Stimulated activated CD4-positive, alpha-beta T cell treated with anti-CD3 and anti-CD28 coated beads, Interleukin-15, amount 100 ng/mL, for 24 hours (primary cell): ENCODE measurements at places on chromosomes 2 and 18.

DNA sequence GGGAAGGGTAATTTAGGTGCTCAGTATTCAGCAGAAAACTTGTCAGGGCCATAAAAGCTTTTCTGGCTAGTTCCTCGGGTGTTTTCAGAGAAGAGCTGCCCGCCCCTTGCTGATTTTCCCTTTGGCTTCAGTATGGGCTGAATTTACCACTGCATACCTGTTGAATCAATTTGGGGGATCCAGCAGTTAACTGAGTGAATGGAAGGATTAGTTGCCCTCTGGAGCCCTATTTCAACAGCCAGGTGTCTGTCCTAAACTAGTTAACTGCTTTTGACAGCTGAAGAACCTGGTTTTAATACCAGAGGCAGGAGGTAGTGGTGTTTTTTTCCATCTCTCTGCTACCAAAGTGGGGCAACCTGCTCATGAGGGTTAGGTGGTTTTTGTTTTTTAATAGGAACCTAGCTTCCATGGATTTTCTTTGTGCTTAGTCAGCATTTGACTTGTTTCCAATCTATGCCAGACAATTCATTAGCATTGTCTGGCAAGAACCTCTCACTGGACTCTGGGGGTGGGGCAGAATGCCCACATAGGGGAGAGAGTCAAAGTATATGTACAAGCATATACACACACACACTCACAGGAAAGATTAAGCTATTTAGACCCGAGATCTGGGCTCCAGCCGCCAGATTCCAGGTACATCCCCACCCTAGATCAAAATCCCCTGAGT is 166.5 kb upstream of the SIX3 start:
- no peak for DNase-seq

GRCh38 chr2:207567671-207568070 is 37.9 kb downstream of the CREB1 start:
- DNase-seq, result no peak

DNA sequence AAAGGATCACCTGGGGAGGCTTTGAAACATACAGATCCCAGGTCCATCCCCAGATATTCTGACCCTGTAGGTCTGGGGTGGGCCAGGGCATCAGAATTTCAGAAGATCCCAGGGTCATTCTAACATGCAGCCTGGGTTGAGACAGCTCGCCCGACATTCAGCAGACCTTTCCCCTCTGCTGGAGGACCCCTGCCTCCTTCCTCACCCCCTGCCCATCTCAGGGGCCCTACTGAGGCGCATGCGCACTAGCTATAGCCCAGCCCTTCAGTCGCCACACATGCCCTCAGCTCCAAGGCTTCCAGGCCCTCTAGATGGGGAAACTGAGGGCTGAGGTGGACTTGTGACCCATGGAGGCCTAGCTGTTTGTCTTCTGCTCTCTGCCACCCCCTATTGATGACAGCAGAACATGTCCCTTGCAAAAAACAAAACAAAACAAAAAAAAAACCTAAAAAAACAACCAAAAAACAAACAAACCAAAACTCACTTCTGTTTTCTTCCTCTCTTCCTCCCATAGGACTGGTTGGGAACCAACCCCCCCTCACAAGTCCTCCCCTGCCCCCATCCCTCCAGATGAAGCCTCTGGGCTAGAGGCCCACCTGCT is 91.3 kb downstream of the ZBTB7C start:
- no peak for DNase-seq

- DNase-seq, result no peak
These were observed 520.1 kb upstream of the RAB6C start for GRCh38 chr2:129459200-129459876.

GRCh38 chr2:135182190-135182589 is 130.1 kb downstream of the RAB3GAP1 start:
- DNase-seq, result no peak

- DNase-seq, result no peak
These were observed 23.6 kb downstream of the STAT4 start for GRCh38 chr2:191127235-191127634.

- DNase-seq, result no peak
These were observed 336.0 kb upstream of the HNRNPA3 start for GRCh38 chr2:176876493-176877103.

- no peak for DNase-seq
These were observed 107.3 kb upstream of the ZFP36L2 start for GRCh38 chr2:43333656-43334144.

DNA sequence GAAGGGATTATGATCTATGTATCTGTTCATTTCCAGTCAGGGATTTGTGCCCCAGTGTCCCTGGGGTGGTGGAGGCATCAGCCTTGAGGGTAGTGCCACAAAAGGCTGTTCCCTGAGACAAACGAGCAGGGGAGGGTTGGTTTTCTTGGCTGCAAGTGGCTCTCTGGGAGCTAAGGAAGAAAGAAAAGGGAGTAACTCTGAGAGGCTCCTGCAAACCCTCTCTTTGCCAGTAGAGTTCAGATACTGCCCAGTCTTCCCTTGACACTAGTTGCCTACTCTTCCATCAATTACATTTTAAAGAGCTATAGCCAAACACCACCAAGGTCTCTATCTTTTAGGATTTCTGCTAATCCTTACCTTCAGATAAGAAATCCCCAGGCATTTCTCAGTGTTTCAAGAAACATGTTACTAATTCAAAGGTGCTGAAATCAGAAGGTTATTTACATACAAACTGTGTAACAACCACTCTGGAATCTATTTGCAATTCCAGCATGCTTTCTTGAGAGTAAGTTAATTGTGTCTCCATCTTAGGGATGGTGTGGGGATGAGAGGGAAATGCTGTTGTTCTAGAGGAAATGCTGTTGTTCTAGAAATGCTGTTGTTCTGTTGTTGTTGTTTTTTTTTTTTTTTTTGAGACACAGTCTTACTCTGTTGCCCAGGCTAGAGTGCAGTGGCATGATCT is 18.7 kb upstream of the KCTD1 start:
- DNase-seq, result no peak

DNA sequence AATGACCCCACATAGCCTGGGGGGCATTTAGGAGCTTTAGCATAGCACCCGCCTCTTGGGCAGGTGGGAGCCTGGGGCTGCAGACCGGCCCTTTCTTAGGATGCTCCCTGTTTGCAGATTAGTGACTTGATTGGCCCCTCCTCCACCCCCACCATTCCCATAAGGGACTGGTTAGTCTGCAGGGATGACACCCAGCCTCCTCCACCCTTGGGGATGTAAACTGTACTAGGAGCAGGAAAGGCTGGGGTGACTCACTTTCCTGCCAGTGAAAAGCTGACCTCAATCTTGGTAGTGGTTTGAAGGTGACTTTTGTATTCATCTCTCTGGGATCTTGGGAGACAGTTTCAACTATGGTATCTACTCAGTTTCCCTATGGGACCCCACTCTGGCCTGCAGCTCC is 24.2 kb downstream of the CTIF start:
- DNase-seq, result no peak

- peak; percentile 60 for DNase-seq
These were observed 8.5 kb downstream of the IRS1 start for GRCh38 chr2:226791056-226791486.

DNA sequence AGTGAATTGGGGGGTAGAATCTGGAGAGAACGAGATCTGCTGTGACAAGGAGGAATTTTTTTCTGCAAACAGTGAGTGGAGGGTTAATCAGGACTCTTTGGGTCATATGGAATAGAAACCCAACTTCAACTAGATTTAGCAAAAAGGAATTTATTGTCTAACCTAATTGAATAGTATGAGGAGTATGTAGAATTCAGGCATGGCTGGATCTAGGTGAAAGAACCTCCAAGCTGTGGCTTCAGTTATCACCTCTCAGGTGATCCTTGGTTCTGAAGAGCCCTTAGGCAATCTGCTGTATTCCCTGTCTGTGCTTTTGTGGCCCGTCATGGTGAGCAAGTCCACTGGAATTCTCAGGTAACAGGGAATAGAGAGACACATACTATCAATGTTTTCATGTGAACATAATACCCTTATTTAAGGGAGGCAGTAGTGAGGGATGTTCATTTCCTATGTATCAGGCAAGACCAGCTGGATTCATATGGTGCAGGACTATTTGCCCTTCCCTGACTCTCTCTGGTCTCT is 164.7 kb downstream of the ALPK2 start:
- no peak for DNase-seq

DNA sequence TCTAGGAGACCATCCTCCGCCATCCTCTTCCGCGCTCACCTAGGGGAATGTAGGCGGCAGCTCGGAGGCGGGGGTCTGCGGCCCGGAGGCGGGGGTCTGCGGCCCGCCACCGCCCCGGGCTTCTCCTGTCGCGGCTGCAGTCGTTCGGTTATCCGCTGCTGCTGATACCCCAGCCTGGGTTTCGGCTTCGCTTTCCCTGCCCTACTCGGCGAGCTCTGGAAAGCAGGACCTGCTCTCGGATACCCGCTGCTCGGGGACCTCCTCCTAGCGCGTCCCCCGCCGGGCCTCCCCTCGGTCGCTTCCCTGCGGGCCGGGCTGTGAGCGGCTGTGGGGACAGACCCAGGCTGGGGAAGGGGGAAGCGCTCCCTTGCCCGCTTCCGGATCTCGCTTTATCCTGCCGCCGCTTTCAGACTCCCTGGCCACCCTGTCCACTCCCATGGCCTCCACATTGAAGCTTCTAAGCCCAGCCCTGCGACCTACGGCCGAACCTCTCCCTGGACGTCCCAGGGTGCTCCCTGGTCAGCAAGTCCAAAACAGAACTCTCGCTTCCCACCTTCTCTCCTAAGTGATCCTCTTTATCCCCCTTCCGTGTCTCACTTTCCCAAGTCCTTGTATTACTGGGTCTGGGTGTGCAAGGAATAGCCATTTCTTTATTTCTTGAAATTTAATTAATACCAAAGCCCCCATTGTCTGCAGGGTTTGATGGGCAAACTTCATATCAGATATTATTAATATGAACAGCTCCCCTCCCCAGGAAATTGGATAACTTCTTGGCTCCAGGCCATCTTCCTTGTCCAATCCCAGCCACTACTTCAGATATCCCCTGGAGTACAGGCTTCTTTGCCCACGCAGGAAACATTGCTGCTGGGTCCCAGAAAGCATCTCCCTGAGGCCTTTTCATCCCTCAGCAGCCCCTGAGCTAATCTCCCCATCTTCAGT is 769 bp downstream of the FKBP1B start:
- DNase-seq, result peak; percentile 27

DNA sequence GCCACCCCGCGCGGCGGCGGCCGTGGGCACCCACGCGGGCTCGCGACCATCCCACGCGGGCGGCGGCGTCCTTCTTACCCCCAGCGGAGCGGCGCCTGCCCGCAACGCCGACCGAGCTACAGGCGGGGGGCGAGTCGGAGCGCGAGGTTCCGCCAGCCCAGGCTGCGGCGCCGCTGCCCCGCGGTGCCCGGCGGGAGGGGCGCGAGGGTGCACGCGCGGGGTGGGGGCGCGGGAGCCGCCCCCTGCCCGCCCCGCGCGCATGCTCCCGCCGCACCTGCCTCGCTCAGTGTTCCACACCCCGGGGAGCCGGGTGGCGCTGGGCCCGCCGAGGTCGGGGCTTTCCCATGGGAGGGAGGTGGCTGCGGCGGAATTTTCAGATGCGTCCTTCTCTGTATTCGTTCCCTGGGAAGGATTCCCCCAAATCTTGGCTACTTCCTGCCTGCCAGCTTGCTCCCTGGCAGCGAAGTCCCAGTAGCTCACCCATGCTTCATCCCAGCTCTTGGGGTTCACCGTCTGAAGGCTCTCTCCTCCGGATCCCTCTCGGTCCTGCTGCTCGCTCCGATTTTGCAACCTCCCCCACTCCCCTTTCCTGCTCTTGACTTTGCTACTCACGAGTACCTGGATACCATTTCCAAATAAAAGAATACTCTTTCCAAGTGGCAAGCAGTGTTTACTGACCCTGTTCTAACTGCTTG is at the start of gene L3MBTL4:
Gene L3MBTL4 (minus strand): TSS at position 189 of the 695 bp plus-strand sequence. CDS start 103,286 bp downstream, outside the sequence.
- DNase-seq, result peak; percentile 7

DNA sequence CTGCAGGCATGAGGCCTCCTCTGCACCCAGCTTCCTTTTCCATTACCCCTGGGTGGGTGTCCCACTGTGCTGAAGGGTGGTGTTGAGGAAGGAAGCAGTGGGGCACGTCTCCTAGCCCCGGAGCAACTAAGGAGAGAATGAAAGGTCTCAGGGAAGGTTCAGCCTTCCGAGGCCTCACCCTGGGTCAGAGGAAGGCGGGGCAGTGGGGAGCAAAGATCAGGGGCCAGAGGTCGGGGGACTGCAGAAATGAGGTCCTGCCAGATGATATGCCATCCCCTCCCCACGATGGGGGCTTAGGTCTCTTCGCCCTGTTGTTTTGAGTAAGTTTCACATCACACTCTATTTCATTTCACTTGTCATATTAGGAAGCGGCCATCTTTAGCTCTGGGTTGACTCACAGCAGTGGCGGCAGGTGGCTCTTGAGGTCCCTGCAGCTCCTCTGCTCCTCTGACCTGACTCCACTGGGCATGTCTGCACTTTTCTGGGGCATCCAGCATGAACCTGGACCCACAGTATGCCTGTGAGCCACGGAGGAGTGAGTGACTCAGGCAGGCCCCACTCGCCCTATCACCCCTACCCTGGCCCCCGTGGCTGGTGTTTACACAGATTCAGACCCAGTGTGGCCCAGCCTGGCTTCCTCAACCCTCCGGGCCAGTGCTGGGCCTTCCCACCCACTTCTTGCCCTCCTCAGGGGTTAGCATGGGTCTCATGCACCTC is 153.7 kb upstream of the SMAD2 start:
- DNase-seq, result no peak

DNA sequence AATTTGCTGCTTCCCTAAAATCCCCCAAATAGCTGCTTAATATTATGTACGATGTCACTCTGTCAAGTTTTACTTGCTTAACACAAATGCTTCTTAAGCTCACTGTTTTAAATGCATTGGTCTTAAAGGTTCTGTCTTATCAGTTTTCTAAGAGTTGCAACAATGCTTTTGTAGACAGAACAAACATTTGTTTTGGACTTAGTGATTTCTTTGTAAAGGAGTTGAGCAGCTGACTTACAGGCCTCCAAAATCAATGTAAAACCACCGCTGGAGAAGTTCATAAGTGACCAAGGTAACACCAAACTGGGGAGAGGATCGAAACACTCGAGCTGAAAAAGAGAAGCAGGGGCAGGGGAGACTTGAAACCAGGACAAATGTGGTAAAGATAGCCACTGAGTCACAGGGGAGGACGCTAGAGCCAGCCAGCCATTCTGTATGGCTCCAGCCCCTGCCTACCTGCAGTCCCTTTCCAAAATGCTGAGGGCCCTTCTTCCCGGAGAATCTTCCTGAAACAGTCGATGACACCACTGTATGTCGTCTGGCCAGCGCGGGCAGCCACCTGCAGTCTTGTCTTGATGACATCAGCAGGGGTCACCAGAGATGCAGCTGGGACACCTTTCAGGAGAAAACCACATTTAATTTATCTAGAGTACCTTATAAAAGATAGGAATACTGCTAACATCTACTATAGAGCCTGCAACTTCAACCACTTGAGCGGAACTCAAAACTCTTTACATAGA is 100.2 kb downstream of the DYNC1I2 start:
- no peak for DNase-seq
